ENCODE measurements at places on chromosomes 11 and 22. TPM values are rescaled to one million over a fixed set of nuclear protein-coding genes. Genes with fewer than 3 reads are reported as not detected.

DNA sequence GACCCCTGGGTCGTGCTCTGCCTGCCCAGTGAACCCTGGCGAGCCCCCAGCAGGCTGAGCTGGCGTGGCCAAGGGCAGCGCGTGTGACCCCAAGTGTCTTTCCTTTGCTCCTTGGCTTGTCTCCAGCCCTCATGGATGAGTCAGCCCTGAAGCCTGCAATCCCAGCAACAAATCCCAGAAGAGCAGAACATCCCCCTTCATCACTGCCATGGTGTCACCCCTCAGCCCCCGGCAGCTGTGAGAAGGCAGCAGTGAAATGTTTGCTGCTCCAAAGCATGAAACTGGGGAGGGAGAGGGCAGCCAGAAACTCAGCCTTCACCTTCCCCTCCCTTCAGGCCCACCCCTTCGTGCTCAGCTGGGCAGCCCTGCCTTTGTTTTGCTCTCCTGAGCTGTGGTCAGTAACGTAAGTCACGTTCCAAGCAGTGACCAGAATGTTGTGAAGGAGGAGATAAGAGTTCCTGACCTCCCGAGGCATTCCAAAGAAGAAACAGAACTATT, 29.8 kb downstream of the ADAMTS15 start:
- no peak for DNase-seq

DNA sequence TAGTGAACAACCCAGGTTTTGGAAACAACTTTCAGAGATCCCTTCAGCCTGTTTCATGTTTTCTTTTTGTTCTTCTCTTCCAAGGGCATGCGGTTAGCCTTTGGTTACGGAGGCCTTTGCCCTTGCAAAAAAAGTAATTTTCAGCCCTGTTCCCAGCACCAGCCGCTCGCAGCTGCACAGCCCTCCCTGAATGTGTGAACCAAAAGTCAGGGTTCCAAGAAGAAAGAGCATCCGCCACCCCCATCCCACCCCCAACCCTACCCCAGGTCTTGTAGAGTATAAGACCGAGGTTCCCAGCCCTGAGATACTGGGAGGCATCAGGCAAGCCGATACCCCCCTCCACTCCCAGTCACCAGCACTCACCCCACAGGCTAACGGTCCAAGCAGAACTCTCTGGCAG, 56.4 kb downstream of the IGLL1 start:
- no peak for DNase-seq

DNA sequence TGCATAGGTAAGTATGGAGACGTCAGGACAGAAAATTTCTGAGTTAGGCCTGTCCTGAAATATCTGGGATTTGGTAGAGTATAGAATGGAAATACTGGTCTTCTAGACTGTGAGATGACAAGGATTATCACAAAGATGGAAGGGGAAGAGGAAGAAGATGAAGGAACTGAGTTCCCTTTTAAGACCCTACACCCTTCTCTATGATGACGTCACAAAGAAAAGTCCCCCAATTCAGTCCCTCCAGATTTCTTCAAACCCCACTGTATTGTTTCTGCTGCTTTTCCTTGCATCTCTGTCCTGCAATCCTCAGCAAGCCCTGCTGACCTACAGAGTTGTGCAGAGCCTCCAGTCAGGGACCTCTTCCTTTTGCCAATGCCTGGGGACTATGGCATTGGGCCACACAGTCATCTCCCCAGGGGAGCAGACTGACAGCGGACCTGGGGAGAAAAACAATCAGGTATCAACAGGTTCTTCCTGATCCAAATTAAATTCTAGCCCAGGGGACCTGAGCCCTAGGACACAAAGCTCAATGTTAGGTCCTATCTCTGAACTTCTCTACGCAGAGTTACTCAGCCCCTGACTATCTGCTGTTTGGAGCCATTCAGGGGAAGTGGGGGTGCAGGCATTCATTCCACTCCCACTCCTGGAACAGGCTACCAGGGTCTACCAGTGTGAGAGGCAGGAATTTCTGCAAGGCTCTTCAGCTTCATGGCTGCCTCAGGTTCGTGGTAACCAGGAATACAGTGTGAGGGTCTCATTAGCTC, 49.2 kb upstream of the POU2AF1 start:
- no peak for DNase-seq

- no peak for DNase-seq
Observed at GRCh38 chr11:20596205-20597153, 2.9 kb upstream of the SLC6A5 start.

The ST13 gene
- 194 TPM for polyA plus RNA-seq

The PRRG4 gene
- not detected for polyA plus RNA-seq

DNA sequence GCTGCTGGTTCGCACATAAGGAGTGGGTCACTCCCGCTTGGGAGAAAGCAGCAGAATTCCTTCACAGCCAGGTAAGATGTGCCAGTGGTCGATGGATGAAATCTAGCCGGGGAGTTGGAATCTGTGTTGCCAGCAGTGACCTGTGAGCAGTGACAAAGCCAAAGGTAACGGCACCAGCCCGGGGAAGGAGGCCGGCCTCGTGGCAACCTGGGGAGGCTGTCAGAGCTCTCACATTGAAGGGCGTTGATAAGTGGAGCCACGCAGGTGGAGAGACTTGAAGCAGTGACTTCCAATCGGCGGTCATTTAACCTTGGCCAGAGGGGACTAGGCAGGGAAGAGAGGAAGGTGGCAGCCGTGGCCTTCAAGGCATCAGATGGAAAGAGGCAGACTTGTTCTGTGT, 58.8 kb downstream of the ARHGAP8 start:
- no peak for DNase-seq

- no peak for DNase-seq
Observed at GRCh38 chr22:47589271-47590250, 827.1 kb downstream of the TBC1D22A start.

DNA sequence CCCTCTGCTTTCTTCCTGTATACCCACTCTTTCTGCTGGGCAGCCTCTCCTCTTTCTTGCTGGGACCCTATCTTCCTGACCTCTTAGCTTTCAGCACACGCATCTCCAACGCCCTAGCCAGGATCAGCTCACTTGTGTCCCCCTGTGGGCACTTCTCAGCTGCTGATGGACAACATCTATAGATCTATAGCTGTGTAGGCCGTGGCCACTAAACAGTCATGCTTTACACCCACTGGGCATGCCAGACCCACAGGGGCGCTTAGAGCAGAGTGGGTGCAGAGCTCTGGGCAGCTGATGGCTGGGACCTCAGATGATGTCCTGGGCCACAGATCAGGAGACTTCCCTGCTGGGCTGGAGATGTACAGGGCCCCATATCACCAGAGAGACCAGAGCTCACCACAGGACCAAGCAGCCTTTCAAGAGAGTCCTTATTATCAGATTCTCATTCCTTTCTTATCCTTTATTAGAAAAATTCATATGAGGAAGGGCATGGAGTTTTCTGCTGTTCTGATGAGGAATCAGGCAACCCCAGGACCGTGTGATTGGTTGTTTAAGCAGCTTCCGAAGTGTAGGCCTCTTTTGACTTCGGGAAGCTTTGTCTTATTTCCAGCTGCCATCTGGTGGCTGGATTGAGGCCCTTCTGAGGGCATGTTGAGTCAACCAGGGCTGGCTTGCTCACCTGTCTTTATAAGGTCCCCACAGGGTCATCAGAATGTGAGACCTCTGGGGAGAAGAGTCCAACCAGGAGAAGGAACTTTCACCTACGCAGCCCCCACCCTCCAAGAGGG, 60.5 kb downstream of the OSBP2 start:
- DNase-seq, result peak; percentile 57

The MB gene
- polyA plus RNA-seq, result not detected

The TESMIN gene
- polyA plus RNA-seq, result 3.0 TPM
